ENCODE measurements at places on chromosomes 16 and 17.

DNA sequence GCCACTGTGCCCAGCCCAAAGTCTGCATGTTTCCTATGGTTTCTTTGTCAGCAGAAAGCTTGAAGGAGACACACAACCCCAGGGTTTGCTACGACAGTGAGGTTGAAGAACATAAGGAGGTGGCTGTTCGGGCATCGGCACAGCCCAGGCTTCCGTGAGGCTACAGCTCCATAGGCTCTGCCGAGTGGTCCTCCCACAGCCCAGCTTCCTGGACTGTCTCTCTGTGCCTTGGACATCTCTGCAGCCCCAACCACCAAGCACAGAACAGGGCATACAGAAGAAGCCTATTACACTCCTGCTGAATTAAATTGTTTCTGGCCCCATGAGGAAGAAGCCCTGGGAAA is 3.2 kb upstream of the HAP1 start:
- no peak for DNase-seq

DNA sequence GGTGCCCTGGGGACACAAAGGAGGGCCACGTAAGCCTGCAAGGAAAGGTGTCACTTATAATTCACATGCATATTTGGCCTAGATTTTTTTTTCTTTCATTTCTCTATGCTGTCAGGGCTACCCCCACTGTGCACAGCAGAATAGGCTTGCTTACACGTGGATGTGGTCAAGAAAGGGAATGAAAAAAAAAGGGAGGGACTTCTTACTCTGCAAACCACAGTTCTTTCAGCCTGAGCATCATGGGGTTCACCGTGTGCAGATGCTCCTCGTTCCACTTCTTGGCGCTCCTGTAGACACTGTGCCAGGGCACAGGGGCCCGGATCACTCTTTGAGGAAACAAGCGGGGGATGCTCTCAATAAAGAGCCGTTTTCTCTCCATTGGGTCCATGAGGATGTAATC is 16.6 kb downstream of the DNAH3 start:
- DNase-seq, result no peak

DNA sequence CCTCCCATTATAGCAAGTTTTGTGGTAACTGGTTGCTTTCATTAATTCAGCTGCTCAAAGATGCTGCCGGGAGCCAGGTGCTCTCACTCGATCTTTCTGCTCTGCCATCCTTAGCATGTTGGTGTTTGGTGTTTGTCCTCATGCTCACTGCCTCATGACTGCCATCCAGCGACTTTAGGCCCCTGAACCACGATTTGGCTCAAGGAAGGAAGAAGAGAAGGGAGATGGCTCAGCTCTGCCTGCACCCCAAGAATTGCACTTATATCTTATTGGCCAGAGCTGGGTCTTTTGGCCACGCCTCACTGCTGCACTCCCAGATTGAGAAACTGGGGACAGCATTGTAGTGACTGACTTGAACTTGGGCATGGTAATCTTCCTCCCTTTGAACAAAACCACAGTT is 52.7 kb downstream of the ARSG start:
- DNase-seq, result no peak

DNA sequence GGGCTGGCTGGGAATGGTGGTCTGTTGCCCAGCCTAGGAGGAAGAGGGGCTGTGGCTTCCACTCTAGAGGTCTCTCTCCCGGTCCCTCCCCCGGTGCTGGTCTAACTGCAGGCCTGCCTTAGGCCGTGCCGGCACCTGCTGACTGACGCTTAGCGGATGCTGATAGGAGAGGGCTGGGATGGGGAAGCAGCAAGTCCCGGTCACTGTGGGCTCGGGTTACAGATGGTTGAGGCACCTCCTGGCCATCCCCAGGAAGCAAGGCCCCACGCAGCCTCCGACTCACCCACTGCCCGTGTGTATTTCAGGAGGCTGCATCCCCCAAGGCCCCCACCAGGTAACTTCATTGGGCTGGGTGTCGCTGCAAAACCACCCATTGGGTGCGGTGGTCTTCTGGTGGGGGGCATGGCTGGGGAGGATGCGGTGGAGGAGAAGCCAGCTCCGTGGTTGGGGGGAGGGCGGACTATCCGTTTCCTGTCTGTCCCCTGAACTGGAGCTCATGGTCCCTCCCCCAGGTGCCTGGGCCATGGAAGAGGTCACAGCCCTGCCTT is 278.9 kb downstream of the SEC14L1 start:
- DNase-seq, result no peak

Measured in activated CD4-positive, alpha-beta T cell treated with anti-CD3 and anti-CD28 coated beads, Interleukin-2, amount 50 U/mL, for 1 hour (primary cell).